ENCODE measurements at places on chromosomes 4 and X. TPM values are rescaled to one million over a fixed set of nuclear protein-coding genes. Genes with fewer than 3 reads are reported as not detected.

PLXNB3 gene
- total RNA-seq, result not detected

CHIC1 gene
- 23.7 TPM for total RNA-seq

CRMP1 gene
- 0.40 TPM for total RNA-seq

MAGEB17 gene
- not detected for total RNA-seq

STEEP1 gene
- total RNA-seq, result 44.0 TPM

EVC2 gene
- total RNA-seq, result 0.36 TPM

MAOB gene
- total RNA-seq, result not detected

TACC3 gene
- 22.0 TPM for total RNA-seq

MAGEE2 gene
- not detected for total RNA-seq

TMPRSS11E gene
- not detected for total RNA-seq

SUPT20HL1 gene
- not detected for total RNA-seq

- no peak for DNase-seq
- H3K27me3 ChIP-seq, result no peaks in the 10 kb centered on the region
- H3K4me3 ChIP-seq, result no peak overlapping the region
- no peak overlapping the region for H3K27ac ChIP-seq
- H3K4me1 ChIP-seq, result no peaks in the 10 kb centered on the region
- no peaks in the 10 kb centered on the region for H3K36me3 ChIP-seq
These were observed 37.4 kb downstream of the PPP2R2C start for GRCh38 chr4:6435010-6435409.

GRCh38 chrX:71996136-71996535 lies 85.5 kb downstream of the NHSL2 start:
- no peaks in the 10 kb centered on the region for H3K36me3 ChIP-seq
- DNase-seq, result no peak
- no peaks in the 10 kb centered on the region for H3K27me3 ChIP-seq
- no peak overlapping the region for H3K27ac ChIP-seq
- no peak overlapping the region for H3K4me3 ChIP-seq
- H3K4me1 ChIP-seq, result no peaks in the 10 kb centered on the region

DNA sequence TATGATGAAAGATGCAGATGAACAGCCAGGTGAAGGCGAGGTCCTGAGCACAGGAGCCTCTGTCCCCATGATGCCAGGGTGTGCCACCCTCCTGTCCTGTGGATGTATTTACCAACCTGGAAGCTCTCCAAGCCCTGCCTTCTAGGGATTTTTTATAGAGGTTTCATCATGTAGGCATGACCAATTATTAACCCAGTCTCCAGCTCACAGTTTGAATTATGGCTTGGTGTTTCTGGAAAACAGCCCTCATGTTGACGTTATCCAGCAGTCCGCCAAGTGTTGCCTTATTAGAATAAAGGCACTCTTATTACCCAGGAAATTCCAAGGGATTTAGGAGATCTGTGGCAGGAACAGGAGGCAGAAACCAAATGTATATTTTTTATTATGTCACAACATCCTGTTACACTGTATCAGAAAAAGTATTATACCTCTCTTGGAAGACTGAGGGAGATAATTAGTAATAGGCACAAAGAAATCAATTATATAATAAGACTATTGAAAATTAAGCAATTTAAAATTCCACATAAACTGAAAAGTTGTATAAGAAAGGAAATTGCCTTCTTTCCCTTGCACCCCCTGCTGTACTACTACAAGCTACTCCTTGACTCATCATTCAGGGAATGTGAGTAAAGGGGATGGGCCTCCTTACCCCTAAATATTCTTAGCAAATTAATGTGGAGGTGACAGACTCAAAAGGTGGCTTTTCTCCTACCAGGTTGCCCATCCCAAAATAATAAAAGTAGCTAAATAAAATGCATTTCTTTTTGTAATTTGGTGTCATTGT lies 129.6 kb downstream of the ZNF330 start:
- no peak overlapping the region for H3K27ac ChIP-seq
- DNase-seq, result no peak
- H3K4me1 ChIP-seq, result no peaks in the 10 kb centered on the region
- no peak overlapping the region for H3K4me3 ChIP-seq

GRCh38 chr4:124178449-124179021 lies 534.0 kb downstream of the ANKRD50 start:
- H3K4me3 ChIP-seq, result no peak overlapping the region
- no peak overlapping the region for H3K27ac ChIP-seq
- no peaks in the 10 kb centered on the region for H3K27me3 ChIP-seq

DNA sequence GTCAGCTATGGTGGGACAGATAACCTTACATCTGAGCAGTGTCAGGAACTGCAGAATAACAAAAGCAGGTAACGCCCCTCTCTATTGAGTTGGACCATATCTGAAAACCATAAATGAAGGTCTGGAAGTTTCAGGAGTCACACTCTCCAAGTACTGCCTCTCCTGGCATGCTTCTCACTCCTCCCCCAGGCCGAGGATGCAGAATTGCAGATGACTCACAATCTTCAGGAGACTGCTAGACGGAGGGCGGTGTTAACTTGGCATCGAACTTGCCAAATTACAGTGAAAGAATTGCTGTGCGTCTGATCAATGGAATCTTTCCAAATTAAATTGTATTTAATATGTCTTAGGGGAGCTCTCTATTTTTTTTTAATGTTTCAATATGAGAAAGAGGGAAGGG lies 67.1 kb upstream of the TRIM2 start:
- H3K27ac ChIP-seq, result no peak overlapping the region
- H3K4me3 ChIP-seq, result no peak overlapping the region
- no peak for DNase-seq
- no peaks in the 10 kb centered on the region for H3K27me3 ChIP-seq
- peaks cover 4% of the 10 kb centered on the region for H3K4me1 ChIP-seq

DNA sequence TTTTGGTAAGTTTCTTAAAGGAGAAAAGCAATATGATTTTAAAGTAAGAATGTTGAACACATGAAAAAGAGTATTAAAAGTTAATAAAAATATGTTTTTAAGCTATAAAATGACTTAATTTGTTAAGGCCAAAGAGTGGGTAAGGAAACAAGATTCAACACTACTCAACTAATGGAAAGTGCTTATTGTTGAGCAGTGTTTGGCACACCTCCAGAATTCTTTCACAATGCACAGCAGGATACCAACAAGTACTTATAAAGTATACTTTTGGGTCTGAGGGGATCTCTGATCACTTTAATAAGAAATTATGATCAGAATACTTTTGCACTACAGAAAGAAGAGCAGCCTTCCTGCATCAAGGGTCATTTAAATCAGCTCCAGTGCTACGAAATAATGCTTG lies 5.9 kb downstream of the LAMP2 start:
- no peaks in the 10 kb centered on the region for H3K27me3 ChIP-seq
- no peak overlapping the region for H3K27ac ChIP-seq
- H3K36me3 ChIP-seq, result no peaks in the 10 kb centered on the region
- no peak overlapping the region for H3K4me3 ChIP-seq
- peaks cover 28% of the 10 kb centered on the region for H3K4me1 ChIP-seq

GRCh38 chr4:88962396-88962795 lies 94.6 kb downstream of the FAM13A start:
- H3K27me3 ChIP-seq, result no peaks in the 10 kb centered on the region
- H3K27ac ChIP-seq, result no peak overlapping the region
- H3K36me3 ChIP-seq, result no peaks in the 10 kb centered on the region
- H3K4me3 ChIP-seq, result no peak overlapping the region
- no peak for DNase-seq

GRCh38 chr4:106707776-106708463 lies 328.2 kb downstream of the DKK2 start:
- no peak overlapping the region for H3K27ac ChIP-seq
- H3K36me3 ChIP-seq, result no peaks in the 10 kb centered on the region
- no peak for DNase-seq
- no peaks in the 10 kb centered on the region for H3K27me3 ChIP-seq
- no peaks in the 10 kb centered on the region for H3K4me1 ChIP-seq

DNA sequence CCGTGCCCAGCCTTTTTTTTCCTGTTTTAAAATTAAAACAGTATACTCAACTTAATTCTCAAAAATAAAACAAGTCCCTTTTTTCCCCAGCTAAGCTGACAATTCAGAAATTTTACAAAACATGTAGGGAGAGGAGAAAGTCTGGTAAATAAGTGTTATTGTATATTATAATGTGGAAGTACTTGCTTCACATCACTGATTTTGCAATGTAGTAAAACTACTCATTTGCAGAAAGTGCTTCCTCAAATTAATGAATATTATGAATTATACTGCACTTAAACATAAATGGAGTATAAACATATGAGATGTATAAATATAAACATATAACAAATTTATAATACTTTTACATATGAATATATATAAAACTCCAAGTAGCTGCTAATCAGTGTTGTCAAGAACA lies 11.6 kb upstream of the H2AZ1 start:
- no peaks in the 10 kb centered on the region for H3K27me3 ChIP-seq
- H3K36me3 ChIP-seq, result no peaks in the 10 kb centered on the region
- no peak overlapping the region for H3K4me3 ChIP-seq
- no peak for DNase-seq
- no peak overlapping the region for H3K27ac ChIP-seq

- no peaks in the 10 kb centered on the region for H3K27me3 ChIP-seq
- H3K4me1 ChIP-seq, result no peaks in the 10 kb centered on the region
- no peak overlapping the region for H3K4me3 ChIP-seq
- no peak for DNase-seq
- H3K36me3 ChIP-seq, result no peaks in the 10 kb centered on the region
These were observed 13.2 kb upstream of the NKX6-1 start for GRCh38 chr4:84512277-84512676.

DNA sequence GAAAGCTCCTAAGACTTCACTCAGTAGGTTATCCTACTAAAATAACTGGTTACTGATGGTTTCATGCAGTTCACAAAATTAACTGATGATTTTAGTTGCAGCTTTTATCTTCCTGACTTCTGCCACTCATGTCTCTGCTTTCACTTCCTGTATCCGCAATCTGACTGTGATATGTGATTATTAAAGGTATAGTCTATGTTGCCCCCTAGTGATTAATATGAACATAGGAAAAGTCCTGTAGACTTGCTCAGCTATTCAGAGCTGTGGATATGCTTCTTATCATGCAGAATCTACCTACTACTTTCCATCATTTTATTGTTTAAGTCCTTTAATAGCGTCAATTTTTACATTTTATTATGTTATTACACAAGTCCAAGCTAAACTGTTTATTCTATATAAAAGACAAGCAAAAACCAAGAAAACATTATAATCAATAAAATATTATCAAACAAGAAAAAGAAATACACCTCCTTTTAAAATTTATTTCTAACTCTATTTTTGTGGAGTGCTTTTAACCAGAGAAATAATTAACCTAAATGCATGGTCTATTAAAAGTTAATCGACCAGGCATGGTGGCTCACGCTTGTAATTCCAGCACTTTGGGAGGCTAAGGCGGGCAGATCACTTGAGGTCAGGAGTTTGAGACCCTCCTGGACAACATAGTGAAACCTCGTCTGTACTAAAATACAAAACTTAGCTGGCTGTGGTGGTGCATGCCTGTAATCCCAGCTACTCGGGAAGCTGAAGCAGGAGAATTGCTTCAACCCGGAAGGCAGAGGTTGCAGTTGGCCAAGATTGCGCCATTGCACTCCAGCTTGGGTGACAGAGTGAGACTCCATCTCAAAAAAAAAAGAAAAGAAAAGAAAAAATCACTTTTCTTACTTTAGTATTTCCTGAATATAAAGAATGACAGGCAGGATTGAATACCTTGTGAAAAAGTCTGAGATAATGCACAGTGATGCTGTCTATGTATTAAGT lies 40.4 kb upstream of the TLR2 start:
- H3K36me3 ChIP-seq, result no peaks in the 10 kb centered on the region
- H3K4me1 ChIP-seq, result peaks cover 22% of the 10 kb centered on the region
- peak overlapping the region; percentile 65 for H3K27ac ChIP-seq

- no peaks in the 10 kb centered on the region for H3K27me3 ChIP-seq
- H3K27ac ChIP-seq, result no peak overlapping the region
- no peak for DNase-seq
- H3K4me1 ChIP-seq, result no peaks in the 10 kb centered on the region
- H3K36me3 ChIP-seq, result no peaks in the 10 kb centered on the region
These were observed 90.3 kb upstream of the TMEM150C start for GRCh38 chr4:82652062-82652461.

GRCh38 chr4:104491481-104492182 lies 3.1 kb downstream of the CXXC4 start:
- H3K4me3 ChIP-seq, result peak overlapping the region; percentile 60
- peaks cover 7% of the 10 kb centered on the region for H3K4me1 ChIP-seq
- no peaks in the 10 kb centered on the region for H3K36me3 ChIP-seq

GRCh38 chrX:19867411-19867732 lies 20.0 kb downstream of the SH3KBP1 start:
- H3K4me3 ChIP-seq, result no peak overlapping the region
- no peaks in the 10 kb centered on the region for H3K27me3 ChIP-seq
- no peak for DNase-seq
- H3K27ac ChIP-seq, result peak overlapping the region; percentile 96
